A549 treated with Mapracorat at 1 μM for 4 hours (cell line): ENCODE measurements at places on chromosomes 11 and 22. TPM values are rescaled to one million over a fixed set of nuclear protein-coding genes. Genes with fewer than 3 reads are reported as not detected.

Gene CNIH2
- 2.2 to 3.4 TPM (median 2.4 TPM) in 5 replicates for total RNA-seq

Gene TPP1
- total RNA-seq = 40.1 to 48.0 TPM (median 45.5 TPM) in 5 replicates

Gene OR2AG2
- total RNA-seq = 0.03 TPM in 1 of 5 replicates, not detected in the others

Gene MTNR1B
- not detected in 5 replicates for total RNA-seq

Gene TRPM5
- total RNA-seq = not detected in 5 replicates

Gene LRRC74B
- not detected in 5 replicates for total RNA-seq

Gene KCNJ5
- 0.08 TPM in 1 of 5 replicates, not detected in the others for total RNA-seq

Gene RAG2
- not detected in 5 replicates for total RNA-seq

Gene UPB1
- not detected in 5 replicates for total RNA-seq

Gene PDGFB
- total RNA-seq = 3.3 to 4.1 TPM (median 3.7 TPM) in 5 replicates

Gene MICAL2
- total RNA-seq = 116 to 167 TPM (median 148 TPM) in 5 replicates

Gene TST
- total RNA-seq = 41.6 to 62.5 TPM (median 56.2 TPM) in 5 replicates

Gene MS4A4A
- not detected in 5 replicates for total RNA-seq

Gene VPREB3
- total RNA-seq = 0.34 to 1.3 TPM (median 0.73 TPM) in 4 of 5 replicates, not detected in the other

Gene MB
- 5.6 to 8.5 TPM (median 7.5 TPM) in 5 replicates for total RNA-seq

Gene LRRC10B
- 0.15 to 0.31 TPM (median 0.19 TPM) in 4 of 5 replicates, not detected in the other for total RNA-seq

Gene THRSP
- not detected in 5 replicates for total RNA-seq

Gene MMP12
- total RNA-seq = 0.07 to 0.11 TPM (median 0.10 TPM) in 4 of 5 replicates, not detected in the other

Gene B3GAT1
- total RNA-seq = not detected in 5 replicates

Gene HTR3A
- total RNA-seq = not detected in 5 replicates

Gene APLNR
- total RNA-seq = 0.05 to 0.07 TPM in 2 of 5 replicates, not detected in the others

Gene CHADL
- total RNA-seq = not detected in 5 replicates

Gene CERK
- 19.5 to 25.2 TPM (median 24.5 TPM) in 5 replicates for total RNA-seq

Gene RASGRP2
- total RNA-seq = 1.2 to 1.9 TPM (median 1.4 TPM) in 5 replicates

Gene NPTXR
- total RNA-seq = 8.6 to 10.9 TPM (median 9.9 TPM) in 5 replicates

Gene CSKMT
- 9.8 to 16.3 TPM (median 14.4 TPM) in 5 replicates for total RNA-seq

Gene CBX6
- 21.9 to 31.8 TPM (median 28.4 TPM) in 5 replicates for total RNA-seq

Gene SYT7
- 0.84 to 1.3 TPM (median 1.2 TPM) in 5 replicates for total RNA-seq

Gene RIMBP3C
- 0.13 to 0.22 TPM (median 0.15 TPM) in 4 of 5 replicates, not detected in the other for total RNA-seq

Gene MMP1
- 0.42 to 1.1 TPM (median 0.79 TPM) in 5 replicates for total RNA-seq

Gene SCN3B
- 0.08 to 0.25 TPM (median 0.17 TPM) in 5 replicates for total RNA-seq

Gene CCDC87
- 0.60 to 0.67 TPM (median 0.63 TPM) in 5 replicates for total RNA-seq

Gene GTSE1
- total RNA-seq = 27.9 to 35.6 TPM (median 31.7 TPM) in 5 replicates

Gene TPBGL
- 0.08 to 0.27 TPM (median 0.17 TPM) in 5 replicates for total RNA-seq

Gene CASP5
- not detected in 5 replicates for total RNA-seq

Gene DNAJB7
- total RNA-seq = not detected in 5 replicates

Gene SLC37A2
- total RNA-seq = 0.05 to 0.16 TPM (median 0.11 TPM) in 5 replicates

Gene WNT11
- total RNA-seq = 1.0 to 1.9 TPM (median 1.7 TPM) in 5 replicates

Gene C1QTNF5
- total RNA-seq = not detected in 5 replicates

Gene ISX
- total RNA-seq = not detected in 5 replicates

Gene YPEL1
- total RNA-seq = 0.06 to 0.39 TPM (median 0.24 TPM) in 5 replicates

Gene TCN2
- total RNA-seq = 4.5 to 5.4 TPM (median 4.9 TPM) in 5 replicates

Gene DDI1
- total RNA-seq = not detected in 5 replicates

Gene KRTAP5-7
- not detected in 5 replicates for total RNA-seq

Gene HEPACAM
- total RNA-seq = not detected in 5 replicates

Gene GSTT2B
- 0.28 to 0.43 TPM (median 0.39 TPM) in 5 replicates for total RNA-seq

Gene ADORA2A
- 0.54 to 1.2 TPM (median 0.80 TPM) in 5 replicates for total RNA-seq

Gene PKP3
- total RNA-seq = 24.1 to 42.6 TPM (median 38.1 TPM) in 5 replicates

Gene UBQLN3
- total RNA-seq = not detected in 5 replicates

Gene TBX10
- total RNA-seq = not detected in 5 replicates

Gene OR51B5
- total RNA-seq = 0.13 TPM in 2 of 5 replicates, not detected in the others

Gene OR52L1
- not detected in 5 replicates for total RNA-seq
